ENCODE measurements at places on chromosomes 3 and 15.
A peak's percentile ranks its signal among the peaks of the same experiment; 100 is the strongest.

DNA sequence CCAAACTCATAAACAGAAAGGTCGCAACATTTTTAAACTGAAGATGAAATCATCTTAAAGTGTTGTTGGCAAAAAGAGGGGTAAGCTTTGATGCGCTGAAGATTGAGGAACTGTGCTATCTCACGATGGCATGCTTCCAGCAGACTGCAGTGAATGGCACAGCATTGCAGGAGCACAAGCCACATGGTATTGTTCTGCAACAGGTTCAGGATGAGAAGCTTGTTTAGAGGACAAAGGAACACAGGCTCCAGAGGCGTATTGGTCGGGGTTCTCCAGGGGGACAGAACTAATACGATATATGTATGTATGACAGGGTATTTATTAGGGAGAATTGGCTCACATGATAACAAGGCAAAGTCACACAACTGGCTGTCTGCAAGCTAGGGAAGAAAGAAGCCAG is 13.8 kb upstream of the PLD1 start:
- DNase-seq: no peak

- no peak for DNase-seq
These were observed 72.1 kb downstream of the RSL24D1 start for GRCh38 chr15:55124616-55125015.

DNA sequence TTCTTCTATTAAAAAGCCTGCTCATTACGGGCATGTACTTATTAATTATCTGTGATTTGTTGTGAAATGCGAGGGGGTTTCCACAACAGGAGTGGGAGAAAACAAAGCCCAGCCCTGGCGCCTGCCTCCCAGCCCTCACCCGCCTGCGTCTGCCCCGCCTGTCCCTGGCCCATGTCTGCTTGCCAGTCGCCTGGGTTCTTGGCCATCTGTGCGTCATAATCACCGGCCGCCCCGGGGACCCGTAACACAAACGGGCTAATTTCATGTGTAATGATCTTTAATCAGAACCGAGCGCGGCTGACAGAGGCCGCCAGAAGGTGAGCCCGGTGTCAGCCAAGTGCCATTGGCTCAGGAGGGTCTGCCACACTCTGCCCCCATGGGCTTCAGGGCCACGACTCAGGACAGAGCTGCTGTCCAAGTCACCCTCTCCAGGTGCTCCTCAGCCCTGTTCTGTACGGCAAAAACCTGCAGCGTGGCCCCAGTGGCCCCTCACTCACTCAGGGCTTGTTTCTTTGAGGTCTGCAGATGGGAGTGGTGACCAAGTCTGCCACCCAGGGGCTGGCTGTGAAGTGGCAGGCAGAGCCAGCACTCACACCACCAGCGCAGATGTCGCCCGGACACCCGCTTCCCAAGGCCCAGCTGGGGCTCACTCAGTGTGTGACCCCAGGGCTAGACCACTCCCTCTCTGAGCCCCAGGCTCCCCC is 28.8 kb upstream of the TMEM115 start:
- DNase-seq: peak; percentile 56

DNA sequence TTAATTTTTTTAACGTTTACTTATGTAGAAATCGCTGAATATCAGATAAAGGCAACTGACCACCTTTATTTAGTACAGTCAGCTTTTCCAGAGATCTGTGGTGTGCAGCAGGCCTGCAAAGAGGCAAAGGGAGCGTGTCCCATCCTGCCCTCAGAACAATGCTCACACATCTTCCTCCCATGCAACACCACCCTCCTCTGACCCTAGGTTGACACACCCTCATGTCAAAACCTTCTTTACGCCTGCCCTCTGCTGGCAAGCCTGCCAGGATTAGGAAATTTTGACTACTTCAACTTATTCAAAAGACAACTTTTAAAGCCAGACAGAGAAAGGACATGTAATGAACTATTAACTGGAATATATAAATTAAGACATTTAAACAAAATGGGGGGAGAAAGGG is 513.7 kb downstream of the FOXP1 start:
- DNase-seq: peak; percentile 70

GRCh38 chr3:169384573-169384972 is 278.9 kb downstream of the MECOM start:
- no peak for DNase-seq

DNA sequence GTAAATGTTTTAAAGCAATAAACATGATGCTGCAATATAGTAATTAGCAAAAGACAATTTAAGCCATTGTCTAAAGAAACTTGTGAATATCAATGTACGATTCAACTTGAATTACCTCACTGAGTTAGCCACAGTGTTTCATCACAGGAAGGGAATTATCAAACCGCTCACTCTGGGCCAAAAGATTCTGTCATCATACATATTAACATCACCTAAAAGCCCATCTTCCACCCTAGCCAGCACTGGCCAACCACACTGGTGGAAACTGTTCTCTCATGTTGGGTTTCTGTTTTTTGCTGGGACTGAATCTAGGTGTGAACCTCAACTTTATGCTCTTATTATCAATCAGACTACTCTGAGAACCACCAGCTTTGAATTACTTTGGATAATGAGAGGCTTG is 497.7 kb upstream of the THBS1 start:
- DNase-seq: no peak

DNA sequence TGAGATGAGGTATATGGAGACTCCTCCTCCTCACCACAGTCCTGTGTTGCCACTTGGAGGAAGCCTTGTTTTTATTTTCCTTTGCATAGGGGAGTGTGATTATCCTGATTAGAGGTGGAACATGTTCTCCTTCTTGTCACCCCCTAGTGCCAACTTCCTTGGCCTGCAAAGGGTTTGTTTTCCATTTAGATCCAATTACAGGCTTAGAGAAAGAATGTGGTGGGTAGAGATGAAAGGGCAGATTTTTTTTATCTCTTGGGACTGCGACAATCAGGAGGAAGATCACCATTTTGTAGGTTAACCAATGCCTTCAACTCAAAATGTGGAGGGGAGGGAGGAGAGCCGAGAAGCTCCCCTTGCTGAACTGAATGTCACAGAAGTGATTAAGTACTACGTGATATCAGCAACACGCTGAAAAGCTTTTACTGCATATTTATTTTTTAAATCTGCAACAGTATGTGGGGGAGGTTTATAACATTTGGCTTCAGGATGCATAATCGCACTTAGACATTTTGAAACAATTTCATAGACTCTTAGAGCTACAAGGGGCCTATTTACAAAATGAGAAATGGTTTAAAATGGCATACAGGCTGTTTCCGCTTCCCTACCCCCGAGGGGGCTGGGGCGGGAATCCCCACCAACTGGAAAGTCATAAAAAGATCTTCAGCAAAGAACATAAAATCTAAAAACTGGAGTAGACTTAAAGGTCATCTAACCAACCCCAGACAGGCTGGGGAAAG is 2.4 kb downstream of the LMCD1 start:
- no peak for DNase-seq

DNA sequence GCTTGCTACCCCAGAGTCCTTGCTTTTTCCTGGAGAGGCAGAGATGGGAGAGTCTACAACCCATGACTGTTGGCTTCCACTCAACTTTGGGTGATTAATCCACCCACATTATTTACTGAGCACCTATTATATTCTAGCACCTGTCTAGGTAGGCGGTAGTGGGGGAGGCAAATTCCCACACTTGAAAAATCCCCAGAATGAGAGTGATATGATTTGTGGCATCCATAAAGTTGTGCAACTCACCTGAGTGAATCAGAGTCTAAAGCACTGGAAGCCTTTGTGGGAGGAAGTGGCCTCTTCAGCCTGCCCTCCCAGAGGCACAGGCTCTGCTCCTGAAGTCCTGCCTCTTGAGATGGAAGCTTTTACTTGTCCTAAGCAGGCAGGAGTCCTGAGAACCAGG is 40.4 kb upstream of the CTNNB1 start:
- DNase-seq: no peak

- DNase-seq: no peak
These were observed 30.7 kb downstream of the DZIP3 start for GRCh38 chr3:108620250-108620649.

DNA sequence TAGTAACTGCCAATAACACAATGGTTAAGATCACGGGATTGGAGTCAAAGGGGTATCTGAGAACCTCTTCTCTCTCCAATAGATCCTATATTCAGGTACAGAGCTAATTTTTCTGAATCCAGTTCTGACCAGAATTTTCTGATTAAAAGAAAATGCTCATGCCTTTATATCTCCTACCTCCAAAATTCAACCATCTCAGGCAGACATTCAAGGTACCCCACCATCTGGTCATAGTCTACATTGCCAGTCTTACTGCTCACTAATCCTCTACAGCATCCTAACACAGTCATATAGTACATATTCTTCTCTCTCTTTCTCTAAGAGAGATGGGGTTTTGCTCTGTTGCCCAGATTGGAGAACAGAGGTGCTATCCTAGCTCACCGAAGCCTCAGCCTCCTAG is 59.1 kb downstream of the LSAMP start:
- no peak for DNase-seq

- DNase-seq: no peak
These were observed 29.8 kb upstream of the MUC20 start for GRCh38 chr3:195690951-195691350.

GRCh38 chr3:105860641-105861040 is 8.2 kb downstream of the CBLB start:
- DNase-seq: no peak

DNA sequence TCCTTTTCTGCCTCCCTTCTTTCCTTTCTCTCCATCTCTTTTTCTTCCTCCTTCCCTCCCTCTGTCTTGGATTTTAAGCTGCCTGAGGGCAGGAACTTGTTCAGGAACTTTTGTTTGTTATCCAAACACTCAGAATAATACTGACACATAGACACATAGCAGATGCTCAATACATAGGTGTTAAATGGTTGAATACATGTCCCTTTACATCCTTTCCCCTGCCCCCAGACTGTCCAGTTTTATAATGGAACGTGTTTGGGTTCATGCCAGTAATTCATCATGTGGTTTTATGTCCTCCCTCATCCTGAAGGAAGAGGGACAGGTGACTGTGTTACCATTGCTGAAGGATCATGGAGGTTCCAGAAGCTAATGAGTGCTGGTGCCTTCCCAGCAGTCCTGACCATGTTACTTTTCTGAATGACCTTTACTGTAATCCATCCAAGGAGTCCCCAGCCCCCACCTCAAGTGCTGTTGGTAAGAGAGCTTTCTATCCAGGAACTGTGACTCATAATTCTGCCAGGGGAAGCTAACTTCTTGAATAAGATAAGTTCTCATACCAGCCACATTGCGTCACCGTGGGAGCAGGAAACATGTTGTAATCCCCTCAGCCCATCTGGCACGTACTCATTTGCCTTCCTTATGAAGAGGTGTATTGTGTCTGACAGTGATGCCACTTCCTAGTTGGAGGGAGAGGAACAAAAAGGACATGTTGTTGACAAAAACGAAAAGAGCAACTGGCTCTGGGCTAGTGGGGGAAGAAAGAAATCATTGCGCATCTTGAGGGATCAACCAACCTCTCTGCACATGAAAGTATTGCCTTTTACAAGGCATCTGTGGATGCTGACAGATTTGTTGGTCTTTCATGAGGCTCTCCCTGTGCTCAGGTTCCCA is 52.4 kb downstream of the IL1RAP start:
- DNase-seq: peak; percentile 75

DNA sequence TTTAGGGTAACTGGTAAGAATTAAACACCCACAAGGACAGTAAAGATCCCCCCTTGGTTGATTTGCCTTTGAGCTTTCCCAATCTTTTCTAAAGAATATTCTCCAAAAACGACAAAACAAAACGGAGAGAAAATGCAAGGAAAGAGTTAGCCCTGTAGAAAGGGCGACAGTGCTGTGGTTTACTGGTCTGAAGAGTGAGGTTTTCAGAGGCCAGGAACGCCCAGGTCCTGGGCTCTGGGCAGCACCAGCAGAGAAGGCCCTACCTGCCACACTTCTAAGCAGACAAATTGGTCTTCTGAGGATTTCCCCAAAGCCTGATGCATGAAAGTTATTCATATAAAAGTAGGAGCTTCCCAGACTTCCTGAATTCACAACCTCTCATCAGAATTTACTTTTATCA is 119.3 kb downstream of the KCNMB2 start:
- DNase-seq: no peak

All from tongue (tissue), 3 donors.